Heart right ventricle (tissue), 16 donors: ENCODE measurements at places on chromosomes 1 and 21.

DNA sequence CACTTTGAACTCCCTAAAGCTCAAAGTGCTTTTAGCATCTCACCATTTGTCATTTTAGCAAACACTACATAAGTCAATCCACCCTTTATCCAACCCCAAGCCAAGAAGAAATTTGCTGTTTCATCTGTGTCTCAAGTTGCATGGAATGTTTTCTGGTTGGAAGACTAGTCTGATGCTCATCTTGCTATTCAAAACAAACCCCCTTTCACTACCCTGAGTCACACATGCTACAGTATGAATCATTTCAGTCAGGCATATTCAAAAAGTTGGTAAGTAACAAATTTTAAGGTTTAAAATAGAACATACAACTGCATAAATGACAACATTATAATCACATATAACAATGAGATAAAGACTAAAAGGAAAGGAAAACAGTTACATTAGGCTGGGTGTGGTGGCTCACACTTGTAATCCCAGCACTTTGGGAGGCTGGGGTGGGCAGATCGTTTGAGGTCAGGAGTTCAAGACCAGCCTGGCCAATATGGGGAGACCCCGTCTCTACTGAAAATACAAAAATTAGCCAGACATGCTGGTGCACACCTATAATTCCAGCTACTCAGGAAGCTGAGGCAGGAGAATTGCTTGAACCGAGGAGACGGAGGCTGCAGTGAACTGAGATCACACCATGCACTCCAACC is 38.7 kb downstream of the DSTYK start:
- H3K27ac ChIP-seq, result no peak overlapping the region
- peaks cover 9% of the 10 kb centered on the region for H3K4me1 ChIP-seq
- DNase-seq, result no peak
- no peak overlapping the region for H3K4me3 ChIP-seq

- no peak overlapping the region for H3K27ac ChIP-seq
- H3K27me3 ChIP-seq, result peaks cover 99% of the 10 kb centered on the region
- peak overlapping the region; percentile 65 for H3K4me3 ChIP-seq
- H3K36me3 ChIP-seq, result no peaks in the 10 kb centered on the region
Observed at GRCh38 chr1:152111515-152111968, 3.7 kb downstream of the TCHH start.

- H3K4me3 ChIP-seq, result no peak overlapping the region
- peaks cover 43% of the 10 kb centered on the region for H3K4me1 ChIP-seq
- peaks cover 45% of the 10 kb centered on the region for H3K36me3 ChIP-seq
- H3K27ac ChIP-seq, result no peak overlapping the region
Observed at GRCh38 chr21:44089001-44089911, 17.9 kb upstream of the PWP2 start.

- H3K4me3 ChIP-seq, result peak overlapping the region; percentile 77
- no peaks in the 10 kb centered on the region for H3K36me3 ChIP-seq
- H3K27me3 ChIP-seq, result no peaks in the 10 kb centered on the region
- DNase-seq, result peak; percentile 45
- H3K27ac ChIP-seq, result peak overlapping the region; percentile 71
Observed at GRCh38 chr1:108560189-108560873, 431 bp downstream of the EEIG2 start.

DNA sequence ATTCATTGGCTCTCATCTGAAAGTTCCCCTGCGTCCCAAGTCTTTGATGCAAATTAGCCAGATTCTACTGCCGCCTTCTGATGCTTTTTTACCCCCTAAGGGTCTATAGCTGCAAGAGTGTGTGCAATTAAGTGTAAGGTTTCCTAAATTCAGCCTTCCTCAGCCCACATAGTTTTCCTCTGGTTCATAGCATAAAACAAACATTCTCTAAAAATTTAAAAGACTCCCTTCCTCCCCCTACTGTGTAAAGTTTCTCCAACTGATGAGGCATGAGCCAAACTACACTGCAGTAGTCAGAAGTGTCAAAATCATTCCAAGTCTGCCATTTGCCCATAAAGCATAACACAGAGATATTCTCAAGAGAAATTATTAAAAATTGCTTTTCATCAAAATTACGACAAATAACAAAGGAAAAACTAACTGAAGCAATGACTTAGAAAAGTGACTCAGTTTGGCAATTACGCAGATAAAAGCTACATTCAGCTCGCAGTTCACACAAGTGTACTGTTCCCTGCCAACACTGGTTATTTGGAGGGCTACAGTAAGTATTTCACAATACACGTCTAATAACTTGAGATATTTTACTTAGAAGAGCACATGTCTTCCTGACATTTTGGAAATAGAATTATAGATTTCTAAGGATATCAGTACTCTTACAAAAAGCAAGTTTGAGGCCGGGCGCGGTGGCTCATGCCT is 15.4 kb downstream of the KCNH1 start:
- H3K27me3 ChIP-seq, result peaks cover 20% of the 10 kb centered on the region
- H3K36me3 ChIP-seq, result no peaks in the 10 kb centered on the region
- no peak overlapping the region for H3K27ac ChIP-seq
- H3K4me3 ChIP-seq, result no peak overlapping the region
- no peaks in the 10 kb centered on the region for H3K4me1 ChIP-seq
